AG08396 (cell line): ENCODE measurements at places on chromosomes 6 and 20.
A peak's percentile ranks its signal among the peaks of the same experiment; 100 is the strongest.

GRCh38 chr20:16803965-16804792, 56.0 kb downstream of the OTOR start:
- DNase-seq = peak; percentile 63

GRCh38 chr6:132234356-132234755, 166.9 kb downstream of the MOXD1 start:
- DNase-seq = no peak

- DNase-seq = no peak
These were observed 260.5 kb upstream of the JARID2 start for GRCh38 chr6:14985366-14985765.

DNA sequence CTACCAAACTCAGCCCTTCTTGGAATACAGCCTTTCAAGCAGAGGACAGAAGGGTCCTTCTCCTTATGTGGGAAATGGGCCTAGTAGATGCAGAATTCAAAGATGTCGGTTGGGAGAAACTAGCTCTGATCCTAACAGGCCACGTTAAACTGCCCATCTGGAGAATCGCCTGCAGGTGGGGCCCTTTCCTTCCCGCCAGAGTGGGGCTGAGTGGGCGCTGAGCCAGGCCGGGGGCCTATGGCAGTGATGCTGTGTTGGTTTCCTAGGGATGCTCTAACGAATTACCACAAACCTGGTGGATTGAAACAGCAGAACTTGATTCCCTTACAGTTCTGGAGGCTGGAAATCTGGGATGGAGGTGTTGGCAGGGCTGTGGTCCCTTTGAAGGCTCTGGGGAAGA, 9.1 kb downstream of the MAPK13 start:
- no peak for DNase-seq

DNA sequence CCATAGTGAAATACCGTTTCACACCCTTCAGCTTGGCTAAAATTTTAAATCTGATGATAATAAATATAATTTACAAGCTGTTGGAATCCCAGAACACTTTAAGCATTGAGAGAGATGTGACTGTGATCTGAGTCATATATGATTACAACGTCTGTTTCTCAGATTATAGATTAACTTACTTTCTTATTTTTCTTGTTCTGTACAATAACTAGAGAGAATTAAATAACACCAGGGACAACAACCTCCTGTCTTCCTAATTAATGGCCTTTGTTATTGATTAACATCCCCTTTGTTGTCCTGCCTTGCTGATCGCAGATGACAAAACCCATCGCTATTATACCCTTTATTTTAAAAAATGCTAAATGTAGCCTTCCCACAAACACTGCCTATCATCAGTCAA, 87.8 kb upstream of the EZR start:
- no peak for DNase-seq

DNA sequence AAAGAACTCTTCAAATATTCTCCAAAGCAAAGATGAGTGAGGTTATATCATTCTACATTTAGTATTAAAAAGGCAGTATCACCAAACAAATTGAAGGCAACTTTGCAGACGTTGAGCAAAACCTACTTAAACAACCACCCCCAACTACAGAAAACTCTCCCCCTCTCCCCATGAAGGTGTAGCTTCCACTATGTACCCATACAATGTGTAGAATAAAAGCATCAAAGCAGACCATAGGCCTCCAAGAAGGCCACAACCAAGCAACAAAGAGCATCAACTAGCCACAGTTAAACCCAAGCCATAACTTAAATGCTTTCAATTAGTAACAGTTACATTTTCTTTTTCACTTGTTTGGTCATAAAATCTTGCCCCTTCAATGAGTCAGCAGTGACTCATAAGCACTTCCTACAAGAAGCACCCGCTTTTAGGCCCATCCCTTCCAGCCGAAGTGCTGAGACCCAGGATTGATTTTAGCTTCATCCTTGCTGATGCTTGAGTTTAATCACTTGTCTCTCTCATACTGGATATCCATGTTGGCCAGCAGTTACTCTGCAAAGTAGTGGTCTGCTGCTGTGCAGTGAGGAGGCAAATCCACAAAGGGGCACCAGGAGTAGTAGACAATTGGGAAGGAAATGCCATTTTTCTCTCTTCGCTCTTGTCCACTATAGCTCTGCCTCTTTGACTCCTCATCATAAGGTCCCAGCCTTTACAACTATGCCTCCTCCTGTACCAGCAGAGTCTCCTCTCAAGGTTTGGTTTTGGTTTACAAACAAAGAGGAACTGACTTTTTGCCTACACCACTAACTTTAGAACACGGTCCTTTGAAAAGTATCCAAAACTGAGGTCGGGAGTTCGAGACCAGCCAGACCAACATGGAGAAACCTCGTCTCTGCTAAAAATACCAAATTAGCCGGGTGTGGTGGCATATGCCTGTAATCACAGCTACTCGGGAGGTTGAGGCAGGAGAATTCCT, 8.4 kb upstream of the NUP153 start:
- DNase-seq = peak; percentile 80

GRCh38 chr20:25136643-25137559, 55.0 kb upstream of the VSX1 start:
- peak; percentile 94 for DNase-seq

- DNase-seq = no peak
These were observed 625 bp downstream of the MAS1L start for GRCh38 chr6:29487131-29487530.

DNA sequence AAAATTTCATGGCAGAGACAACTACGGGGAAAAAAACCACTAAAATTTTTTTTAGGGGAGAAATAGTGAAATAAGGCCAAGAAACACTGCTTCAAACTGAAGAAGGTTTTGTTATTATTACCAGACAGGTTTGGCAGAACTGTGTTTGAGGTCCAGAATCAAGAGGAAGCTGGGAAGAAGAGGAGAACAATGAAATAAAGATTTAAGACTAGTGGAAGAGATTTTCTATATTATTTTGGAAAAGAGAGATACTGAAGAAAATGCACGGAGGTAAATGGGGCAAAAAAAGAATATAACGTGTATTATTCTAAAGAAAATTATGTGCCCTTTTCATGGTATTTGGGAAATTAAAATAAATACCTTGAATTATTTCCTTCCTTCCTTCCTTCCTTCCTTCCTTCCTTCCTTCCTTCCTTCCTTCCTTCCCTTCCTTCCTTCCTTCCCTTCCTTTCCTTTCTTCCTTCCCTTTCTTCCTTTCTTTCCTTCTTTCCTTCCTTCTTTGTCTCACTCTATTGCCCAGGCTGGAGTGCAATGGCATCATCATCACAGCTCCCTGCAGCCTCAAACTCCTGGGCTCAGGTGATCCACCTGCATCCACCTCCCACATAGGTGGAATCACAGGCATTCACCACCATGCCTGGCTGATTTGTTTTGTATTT, 124.3 kb downstream of the GJA1 start:
- no peak for DNase-seq

DNA sequence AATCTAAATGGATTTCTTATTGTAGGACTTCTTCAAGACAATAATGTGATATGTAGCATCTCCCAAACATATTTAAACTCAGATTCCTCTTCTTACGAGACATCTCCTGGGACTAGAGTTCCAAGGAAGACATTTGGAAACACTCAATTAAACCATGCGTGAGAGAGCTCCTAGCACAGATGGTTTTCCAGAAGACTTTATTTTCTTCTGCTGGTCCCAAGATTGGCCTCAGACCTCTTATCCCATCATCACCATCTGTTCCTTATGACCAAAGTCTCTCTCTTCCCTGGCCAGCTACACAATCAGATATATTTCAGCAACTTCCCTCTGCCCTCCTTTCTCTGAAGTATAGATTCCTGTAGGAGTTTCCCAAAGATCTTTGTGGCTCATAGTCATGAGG, 93.2 kb upstream of the JARID2 start:
- no peak for DNase-seq

DNA sequence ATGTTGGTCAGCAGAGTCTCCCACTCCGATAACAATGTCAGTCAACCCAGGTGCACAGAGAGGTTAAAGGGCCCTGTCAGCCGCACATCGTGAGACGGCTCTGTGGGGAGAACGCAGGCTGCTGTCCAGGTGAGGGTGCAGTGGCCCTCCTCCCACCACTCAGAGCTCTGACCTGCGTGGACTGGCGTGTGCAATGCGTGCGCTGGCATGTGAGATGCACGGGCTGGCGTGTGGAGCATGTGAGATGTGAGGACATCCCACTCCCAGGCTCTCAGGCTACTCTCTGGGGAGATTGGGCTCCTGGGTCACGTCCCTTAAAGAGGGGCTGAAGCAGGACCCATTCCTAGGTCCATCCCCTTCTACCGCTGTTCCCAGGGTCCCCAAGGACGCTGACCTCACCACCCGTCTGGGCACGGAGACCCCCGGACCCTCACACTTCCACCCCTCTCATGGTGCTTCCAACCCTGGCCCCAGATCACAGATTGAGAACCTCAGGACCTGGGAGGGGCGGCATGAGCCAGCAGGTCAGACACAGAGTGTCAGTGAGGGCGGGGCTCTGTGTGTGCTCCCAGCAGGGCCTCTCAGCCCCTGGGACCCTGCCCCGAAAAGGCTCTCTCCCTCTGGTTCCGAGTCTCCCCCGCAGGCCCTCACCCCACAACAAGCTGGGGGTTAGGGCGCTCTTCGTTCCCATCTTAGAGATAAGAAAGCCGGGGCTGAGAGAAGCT, 8.6 kb upstream of the FRMD1 start:
- DNase-seq = no peak

GRCh38 chr6:33641602-33642001, 20.5 kb downstream of the ITPR3 start:
- no peak for DNase-seq

GRCh38 chr20:51342510-51343236, 199.8 kb downstream of the NFATC2 start:
- DNase-seq = no peak

- no peak for DNase-seq
These were observed 184.3 kb downstream of the ZNF217 start for GRCh38 chr20:53409447-53409717.

DNA sequence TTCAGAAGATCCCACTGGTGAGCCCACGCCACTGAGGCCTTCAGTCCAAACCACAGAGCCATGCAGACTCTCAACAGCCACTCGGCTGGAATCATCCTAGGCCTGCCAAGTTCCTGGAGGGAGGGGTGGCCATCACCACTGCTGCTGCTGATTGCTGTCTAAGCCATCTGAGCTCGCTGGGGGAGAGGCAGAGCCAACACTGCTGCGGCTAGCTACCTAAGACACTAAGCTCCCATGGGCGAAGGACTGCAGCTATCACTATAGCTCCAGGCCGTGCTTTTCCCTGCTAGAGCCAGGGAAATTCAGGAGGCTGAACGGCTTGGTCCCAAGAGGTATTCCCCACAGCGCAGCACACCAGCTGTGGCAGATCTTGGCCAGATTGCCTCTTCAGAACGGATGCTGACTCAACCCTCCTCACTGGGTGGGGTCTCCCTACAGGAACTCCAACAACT, 73.6 kb downstream of the TBC1D32 start:
- no peak for DNase-seq

- peak; percentile 27 for DNase-seq
These were observed 136.1 kb upstream of the CDYL start for GRCh38 chr6:4640139-4640538.

DNA sequence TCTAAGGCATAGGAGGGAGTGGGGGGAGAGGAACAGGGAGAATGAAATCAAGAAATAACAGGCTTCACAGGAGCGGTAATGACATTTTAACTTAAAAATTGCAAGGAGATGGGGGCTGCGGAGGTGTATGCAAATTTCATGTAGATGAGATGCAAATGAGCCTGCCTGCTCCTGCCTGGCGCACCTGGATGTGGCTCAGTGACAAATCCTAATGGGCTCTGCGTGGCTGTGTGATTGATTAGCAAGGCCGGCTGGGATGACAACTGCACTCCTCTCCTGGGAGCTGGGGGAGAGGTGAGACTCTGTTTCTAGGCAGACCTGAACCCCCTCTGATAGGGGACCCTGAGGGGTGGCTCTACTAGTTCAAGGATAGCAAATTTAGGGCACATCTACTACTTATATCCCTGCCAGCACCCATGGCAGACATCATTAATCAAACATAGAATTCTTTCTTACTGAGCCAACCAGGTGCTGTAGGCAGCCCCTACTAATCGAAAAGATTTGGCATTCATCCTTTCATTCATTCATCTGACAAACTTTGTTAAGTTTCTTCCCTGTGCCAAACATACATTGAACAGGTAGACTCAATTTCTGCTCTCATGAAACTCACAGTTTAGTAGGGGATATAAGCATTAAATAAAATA, 38.4 kb upstream of the TGM2 start:
- no peak for DNase-seq

GRCh38 chr6:35128496-35128895, 12.6 kb downstream of the TCP11 start:
- peak; percentile 53 for DNase-seq

DNA sequence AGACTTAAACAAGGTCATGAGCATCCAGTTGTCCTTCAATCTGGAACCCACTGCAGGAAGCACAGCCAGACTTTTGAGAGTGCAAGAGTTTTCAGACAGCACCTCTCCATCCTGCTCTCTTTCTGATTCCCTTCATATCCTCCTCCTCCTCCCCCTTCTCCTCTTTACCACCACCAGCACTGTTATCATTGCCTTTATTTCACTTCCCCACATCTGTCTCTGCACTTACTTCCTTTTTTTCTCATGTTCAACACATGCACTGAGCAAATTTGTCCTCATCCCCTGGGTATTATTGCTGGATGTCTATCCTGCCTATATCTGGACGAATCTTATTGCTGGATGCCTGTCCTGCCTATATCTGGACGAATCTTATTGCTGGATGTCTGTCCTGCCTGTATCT, 554.8 kb downstream of the DHX35 start:
- no peak for DNase-seq

DNA sequence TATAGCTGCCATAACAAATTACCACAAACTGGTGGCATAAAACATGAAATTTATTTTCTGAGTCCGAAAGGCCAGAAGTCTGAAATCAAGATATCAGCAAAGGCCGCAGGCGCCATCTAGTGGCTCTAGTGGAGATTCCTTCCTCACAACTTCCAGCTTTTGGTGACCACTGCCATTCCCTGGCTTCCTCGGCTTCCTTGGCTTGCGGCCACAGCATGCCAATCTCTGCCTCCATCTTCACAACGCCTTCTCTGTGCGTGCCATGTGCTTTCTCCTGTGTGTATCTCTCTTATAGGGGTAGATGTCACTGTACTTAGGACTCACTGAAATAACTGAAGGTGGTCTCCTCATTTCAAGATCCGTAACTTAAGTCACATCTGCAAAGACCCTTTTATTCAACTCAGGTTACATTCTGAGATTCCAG, 5.4 kb upstream of the PLAGL1 start:
- peak; percentile 73 for DNase-seq

- DNase-seq = no peak
These were observed 204.4 kb downstream of the EYA2 start for GRCh38 chr20:47099093-47099492.
